ENCODE measurements at places on chromosomes 1 and 21. TPM values are rescaled to one million over a fixed set of nuclear protein-coding genes. Genes with fewer than 3 reads are reported as not detected.

The KIFAP3 gene
- total RNA-seq: 15.0 TPM

DNA sequence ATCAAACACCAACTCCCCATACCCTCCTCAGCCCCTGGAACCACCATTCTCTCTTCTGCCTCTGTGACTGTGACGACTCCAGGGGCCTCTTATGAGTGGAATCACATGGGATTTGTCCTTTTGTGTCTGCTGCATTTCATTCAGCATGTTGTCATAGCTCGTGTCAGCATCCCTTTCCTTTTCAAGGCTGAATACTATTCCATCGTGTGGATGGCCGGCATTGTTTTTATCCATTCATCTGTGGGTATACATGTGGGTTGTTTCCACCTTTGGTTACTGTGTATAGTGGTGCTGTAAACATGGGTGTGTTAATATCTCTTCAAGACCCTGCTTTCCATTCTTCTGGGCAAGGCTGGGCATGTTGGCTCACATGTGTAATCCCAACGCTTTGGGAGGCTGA is 17.1 kb upstream of the OBSCN start:
- no peak for DNase-seq

- DNase-seq: no peak
Observed at GRCh38 chr1:182175361-182175931, 113.9 kb upstream of the ZNF648 start.

DNA sequence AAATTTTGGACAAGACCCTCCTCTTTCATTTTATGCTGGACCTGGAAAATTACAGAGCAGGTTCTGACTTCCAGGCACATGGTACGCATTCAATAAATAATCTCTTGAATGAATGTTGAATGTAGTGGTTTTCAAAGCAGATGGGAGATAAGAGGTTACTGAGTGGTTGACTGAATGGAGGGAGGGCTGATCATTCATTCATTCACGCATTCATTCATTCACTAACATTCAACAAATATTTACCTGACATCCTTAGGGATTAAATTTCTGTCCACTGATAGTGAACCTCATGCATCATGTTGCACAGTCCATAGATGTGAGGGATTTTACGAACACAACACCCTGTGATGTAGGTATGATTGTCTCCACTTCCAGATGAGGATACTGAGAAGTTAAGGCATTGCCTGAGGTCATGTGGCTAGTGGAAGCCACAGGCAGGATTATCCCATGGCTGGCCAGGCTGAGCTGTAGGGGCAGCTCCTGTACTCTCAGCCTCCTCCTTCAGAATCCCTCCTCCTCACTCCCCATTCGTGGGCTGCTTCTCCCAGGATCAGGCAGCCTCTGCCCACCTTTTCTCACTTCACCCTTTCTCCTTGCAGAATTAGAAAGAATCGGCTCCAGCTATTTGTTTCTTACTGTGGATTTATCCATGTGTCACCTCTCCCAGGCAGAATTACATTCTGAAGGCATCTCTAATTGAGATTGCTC is 48.4 kb upstream of the ATP5PO start:
- DNase-seq: no peak

The GUCA2B gene
- not detected for total RNA-seq

- no peak for DNase-seq
Observed at GRCh38 chr21:34843562-34843961, 174.8 kb downstream of the CLIC6 start.

DNA sequence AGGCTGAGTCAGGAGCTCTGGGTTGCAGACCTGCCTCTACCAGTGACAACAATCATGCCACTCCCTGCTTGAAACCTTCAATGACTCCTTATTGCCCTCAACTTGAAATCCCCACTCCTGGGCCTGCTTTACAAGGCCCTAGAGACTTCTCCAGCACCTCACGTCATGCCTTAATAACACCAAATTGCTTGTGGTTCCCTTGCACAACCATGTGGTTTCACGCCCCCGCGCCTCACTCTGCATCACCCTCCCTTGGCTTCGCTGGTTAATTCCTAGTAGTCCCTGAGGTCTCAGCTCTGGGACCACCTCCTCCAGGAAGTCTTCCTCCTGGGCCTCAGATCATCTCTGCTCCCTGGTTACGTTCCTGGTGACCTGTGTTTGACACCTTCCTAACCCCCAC is 33.0 kb downstream of the EPHA2 start:
- DNase-seq: peak; percentile 80

The CASQ1 gene
- not detected for total RNA-seq

DNA sequence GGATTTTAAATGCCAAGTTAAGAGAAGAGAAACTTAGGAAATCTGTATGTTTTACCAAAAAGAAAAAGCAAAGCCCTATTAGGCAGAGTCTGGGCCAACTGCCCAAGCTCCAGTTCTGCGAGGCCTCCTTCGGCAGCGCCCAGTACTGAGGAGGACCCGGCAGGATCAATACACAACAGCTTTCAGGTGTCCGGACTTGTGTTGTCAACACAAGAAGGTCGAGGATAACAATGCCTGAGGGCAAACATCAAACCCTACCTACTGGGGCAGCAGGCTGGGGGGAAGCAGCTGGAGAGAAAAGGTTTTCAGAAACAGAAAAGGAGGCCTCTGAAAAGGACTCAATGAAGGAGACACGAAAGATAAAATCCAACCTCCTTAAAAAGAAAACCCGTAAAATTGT is 98.1 kb upstream of the GJB5 start:
- DNase-seq: no peak

GRCh38 chr1:107964336-107965109 is 457 bp downstream of the VAV3 start:
- no peak for DNase-seq

The THAP3 gene
- 24.0 TPM for total RNA-seq

DNA sequence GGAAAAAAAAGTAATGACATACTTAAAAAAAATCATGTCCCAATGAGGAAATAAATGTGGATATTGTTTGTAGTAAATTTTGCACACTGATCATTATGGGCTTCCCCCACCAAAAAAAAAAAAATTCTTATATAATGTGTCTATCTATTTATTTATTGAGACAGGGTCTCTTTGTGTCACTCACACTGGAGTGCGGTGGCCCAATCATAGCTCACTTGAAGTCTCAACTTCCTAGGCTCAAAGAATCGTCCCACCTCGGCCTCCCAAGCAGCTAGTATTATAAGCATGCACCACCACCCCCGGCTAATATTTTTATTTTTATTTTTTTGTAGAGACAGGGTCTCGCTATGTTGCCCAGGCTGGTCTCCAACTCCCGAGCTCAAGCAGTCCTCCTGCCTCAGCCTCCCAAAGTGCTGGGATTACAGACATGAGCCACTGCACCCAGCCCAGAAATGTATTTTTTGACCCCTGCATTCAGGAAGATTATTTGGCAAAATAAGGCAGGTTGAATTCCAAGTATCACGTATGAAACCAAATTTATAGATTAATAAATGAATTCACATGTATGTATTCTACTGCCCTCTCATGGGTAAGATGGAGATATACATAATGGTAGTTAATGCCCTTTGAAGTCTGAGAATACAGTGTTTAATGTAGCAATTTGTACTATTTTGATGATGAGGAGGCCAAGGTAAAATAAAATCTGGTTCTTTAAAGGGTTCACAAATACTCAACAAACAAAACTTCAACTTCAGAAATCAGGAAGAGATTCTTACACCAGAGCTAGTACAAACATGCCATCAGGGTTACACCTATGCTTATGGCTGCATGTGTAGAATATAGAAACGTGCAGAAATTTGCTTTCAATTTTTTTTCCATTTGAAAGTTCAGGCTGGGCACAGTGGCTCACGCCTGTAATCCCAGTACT is 1.4 kb upstream of the DENND2C start:
- no peak for DNase-seq

GRCh38 chr1:56477164-56478111 is 101.9 kb downstream of the PLPP3 start:
- peak; percentile 30 for DNase-seq

DNA sequence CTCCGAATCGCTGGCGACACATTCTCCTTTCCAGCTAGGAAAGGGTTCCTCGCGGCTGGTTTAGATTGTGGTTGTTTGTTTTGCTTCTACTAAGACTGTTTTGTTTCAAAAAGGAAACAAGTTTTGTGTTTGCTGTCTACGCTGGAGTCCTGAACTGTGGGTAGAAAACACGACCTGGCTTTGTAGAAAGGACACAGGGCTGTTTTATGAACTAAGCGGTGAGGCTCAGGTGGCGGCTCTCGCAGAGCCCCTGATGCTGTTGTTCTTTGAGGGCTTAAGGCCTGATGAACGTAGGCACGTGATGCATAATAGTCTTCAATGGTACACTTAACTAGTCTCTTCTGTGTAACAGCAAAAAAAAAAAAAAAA is 27.0 kb upstream of the FHAD1 start:
- DNase-seq: no peak

The OR2L13 gene
- total RNA-seq: not detected

DNA sequence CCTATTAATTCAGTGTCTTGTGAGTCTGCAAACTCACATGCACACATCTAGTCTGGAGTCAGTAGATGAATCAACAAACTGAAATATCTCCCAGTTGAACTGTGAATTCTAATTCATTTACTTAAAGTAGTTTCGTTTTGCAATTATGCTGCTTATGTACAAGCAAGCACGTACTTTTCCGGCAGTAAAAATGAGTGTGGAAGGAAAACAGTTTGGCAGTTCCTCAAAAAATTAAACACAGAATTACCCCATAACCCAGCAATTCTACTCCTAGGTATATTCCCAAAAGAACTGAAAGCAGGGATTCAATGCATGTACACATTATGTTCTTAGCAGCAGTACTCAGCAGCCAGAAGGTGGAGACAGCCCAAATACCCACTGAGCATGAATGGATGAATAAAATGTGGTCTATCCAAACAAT is 49.3 kb downstream of the GNB1 start:
- DNase-seq: no peak

DNA sequence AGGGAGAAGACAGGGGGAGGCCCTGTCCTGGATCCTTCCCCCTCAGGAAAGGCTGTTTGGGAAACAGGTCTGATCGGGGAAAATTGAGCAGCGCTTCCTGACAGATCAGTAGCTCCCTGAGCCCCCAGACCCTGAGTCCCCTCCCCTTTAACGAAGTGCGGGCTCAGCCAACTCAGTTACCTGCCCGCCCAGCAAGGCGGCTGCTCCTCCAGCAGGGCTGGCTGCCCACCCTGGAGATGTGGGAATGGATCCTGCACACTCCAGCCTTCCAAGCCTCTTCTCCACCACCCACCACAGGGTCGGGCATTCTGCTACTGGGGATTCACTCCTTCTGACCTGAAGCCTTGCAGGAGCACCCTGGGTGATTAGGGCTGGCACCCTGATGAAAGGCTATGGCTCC is 27.6 kb upstream of the LAPTM5 start:
- no peak for DNase-seq

DNA sequence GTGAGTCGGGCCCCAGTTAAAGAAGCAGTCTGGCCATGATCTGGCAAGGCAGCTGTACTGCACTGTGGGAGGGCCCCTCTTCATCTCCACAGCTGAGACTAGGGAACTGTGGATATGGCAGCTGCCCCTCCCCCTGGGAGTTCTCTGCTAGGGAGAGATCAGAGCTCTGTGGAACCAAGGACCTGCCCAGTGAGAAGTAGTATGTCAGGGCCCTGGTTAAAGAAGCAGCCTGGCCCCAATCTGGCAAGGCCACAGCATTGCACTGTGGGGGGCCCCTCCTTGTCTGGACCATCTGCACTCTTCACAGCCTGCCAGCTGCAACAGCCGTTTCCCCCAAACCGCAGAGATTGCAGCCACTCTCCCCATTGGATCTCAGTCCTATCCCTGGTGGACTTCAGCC is 208.5 kb downstream of the DNAH14 start:
- DNase-seq: no peak

The SPATA1 gene
- total RNA-seq: 0.23 TPM

The TMEM82 gene
- total RNA-seq: not detected
